Upper lobe of right lung (tissue), 1 donor: ENCODE measurements at places on chromosomes 1 and 21.

DNA sequence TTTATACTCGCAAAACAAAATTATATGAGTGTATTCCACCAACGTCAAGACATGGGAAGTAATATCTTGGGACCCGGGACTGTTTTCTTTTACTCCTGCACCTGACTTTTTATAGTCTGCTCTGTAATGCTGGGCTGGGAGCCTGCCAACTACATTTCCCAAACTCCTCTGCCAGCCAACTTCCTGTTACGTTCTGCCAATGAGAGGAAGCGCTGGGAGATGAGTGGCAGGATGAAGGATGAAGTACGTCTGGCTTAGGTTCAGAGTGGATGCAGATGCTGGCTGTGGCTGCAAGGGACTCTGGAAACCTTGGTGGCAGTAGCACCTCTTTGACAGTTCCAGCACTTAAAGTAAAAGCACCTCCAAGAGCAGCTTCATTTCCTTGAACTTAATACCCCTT is 59.6 kb downstream of the USP24 start:
- no peak overlapping the region for H3K27ac ChIP-seq
- no peak overlapping the region for H3K4me3 ChIP-seq
- peaks cover 7% of the 10 kb centered on the region for H3K4me1 ChIP-seq
- H3K36me3 ChIP-seq = peaks cover 76% of the 10 kb centered on the region
- DNase-seq = peak; percentile 57

DNA sequence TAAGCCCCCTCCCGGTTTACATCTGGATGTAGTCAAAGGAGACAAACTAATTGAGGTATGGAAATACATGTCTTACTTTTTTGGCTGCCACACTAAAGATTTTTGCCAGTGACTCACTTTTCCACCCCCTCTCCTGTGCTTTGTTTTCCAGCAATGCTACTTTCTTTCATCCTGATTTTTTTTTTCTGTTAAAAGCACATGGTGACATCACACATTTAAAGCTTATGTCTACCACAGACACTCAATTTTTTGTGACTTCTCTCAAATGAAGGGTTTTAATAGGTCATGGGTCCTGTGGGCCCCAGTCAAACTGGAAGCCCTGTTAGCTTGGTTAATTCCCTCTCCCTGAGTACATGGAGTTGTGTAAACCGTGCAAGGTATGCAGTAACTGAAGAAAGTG is 2.2 kb downstream of the PPP1R8 start:
- H3K27ac ChIP-seq = no peak overlapping the region
- no peaks in the 10 kb centered on the region for H3K27me3 ChIP-seq
- no peak for DNase-seq
- peaks cover 15% of the 10 kb centered on the region for H3K36me3 ChIP-seq

DNA sequence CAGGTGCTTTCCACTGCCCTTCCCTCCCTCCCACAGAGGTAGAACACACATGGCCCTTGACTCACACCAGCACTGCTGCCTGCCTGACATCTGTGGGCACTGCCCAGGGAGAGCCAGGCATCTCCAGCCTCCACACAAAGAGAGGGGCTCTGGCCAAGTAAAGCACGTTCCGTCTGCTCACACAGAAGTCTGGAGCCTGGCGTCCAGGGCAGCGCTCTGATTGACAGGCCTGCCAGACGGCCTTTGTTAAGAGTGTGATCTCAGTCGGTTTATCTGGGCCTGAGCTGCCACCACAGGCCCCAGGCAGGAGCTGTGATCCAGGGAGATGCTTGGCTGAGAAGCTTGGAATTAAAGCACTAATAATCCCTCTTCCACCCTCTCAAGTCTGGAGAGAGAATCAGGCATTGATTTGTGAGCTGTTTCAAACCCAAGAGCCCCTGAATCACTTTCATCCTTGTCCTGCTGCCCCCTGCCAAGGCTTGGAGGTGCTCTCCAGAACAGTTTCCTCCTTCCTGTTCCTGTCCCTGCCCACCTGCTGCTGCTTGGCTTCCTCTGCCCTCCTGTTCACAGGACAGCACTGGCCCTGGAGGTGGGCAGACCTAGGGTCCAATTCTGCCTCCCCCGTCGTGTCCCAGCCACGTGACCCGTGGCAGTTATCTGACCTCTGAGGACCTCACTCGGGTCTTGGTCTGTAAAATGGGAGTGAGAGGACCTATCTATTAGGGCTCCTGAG is 3.7 kb downstream of the DMRTB1 start:
- no peaks in the 10 kb centered on the region for H3K27me3 ChIP-seq
- H3K4me1 ChIP-seq = no peaks in the 10 kb centered on the region
- H3K36me3 ChIP-seq = no peaks in the 10 kb centered on the region

GRCh38 chr1:53367503-53368313 is 39.8 kb upstream of the LRP8 start:
- no peaks in the 10 kb centered on the region for H3K27me3 ChIP-seq
- H3K4me3 ChIP-seq = no peak overlapping the region
- DNase-seq = peak; percentile 53
- no peak overlapping the region for H3K27ac ChIP-seq

DNA sequence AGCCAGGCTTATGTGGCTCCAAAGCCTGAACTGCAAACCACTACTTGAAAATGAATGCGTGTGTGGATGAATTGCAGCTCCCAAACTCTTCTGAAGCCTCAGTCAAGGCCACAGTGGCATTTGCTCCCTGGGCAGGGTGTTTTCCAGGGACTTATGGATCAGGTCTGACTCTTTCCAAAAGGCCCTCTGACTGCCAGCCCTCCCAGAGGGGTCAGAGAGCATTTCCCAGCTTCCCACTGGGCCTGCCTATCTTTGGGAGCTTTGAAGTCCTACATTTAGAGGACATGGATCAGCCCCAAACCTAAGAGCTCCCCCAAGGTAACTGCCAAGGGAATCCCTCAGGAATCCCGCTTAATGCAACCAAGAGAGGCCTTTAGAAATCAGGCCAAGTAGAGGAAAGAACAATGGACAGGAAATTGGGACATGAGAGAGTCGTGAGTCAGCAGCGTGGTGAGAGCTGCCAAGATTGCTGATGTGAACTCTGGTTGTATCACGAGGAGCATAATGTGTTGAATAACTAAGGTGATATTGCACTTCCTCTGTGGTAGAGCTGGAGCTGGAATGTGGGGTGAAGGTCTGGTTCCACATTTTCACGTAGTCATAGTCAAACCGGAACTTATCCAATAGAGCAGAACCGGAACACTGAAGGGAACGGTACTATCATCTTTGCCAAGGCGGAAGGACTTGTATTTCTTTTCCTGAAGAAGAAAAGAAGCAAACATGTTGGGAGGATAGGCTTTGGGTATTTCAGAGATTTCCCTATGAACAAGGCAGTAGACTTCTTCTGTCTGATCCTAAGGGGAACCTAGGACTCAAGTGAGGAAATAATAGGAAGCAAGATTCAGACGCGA is 99.4 kb upstream of the JUN start:
- no peak overlapping the region for H3K4me3 ChIP-seq
- H3K27ac ChIP-seq = peak overlapping the region; percentile 78
- no peaks in the 10 kb centered on the region for H3K27me3 ChIP-seq
- H3K4me1 ChIP-seq = peaks cover 50% of the 10 kb centered on the region
- DNase-seq = peak; percentile 74

GRCh38 chr1:67061266-67061665 is 7.3 kb upstream of the SLC35D1 start:
- no peaks in the 10 kb centered on the region for H3K27me3 ChIP-seq
- no peak overlapping the region for H3K27ac ChIP-seq
- no peaks in the 10 kb centered on the region for H3K36me3 ChIP-seq
- no peak overlapping the region for H3K4me3 ChIP-seq
- DNase-seq = no peak
- H3K4me1 ChIP-seq = no peaks in the 10 kb centered on the region

GRCh38 chr1:54298284-54299033 is 98.5 kb downstream of the MRPL37 start:
- no peaks in the 10 kb centered on the region for H3K36me3 ChIP-seq
- DNase-seq = no peak
- H3K4me1 ChIP-seq = peaks cover 19% of the 10 kb centered on the region
- no peak overlapping the region for H3K4me3 ChIP-seq
- H3K27ac ChIP-seq = peak overlapping the region; percentile 58

GRCh38 chr1:2443277-2444137 is 31.1 kb upstream of the PEX10 start:
- H3K4me1 ChIP-seq = no peaks in the 10 kb centered on the region
- no peaks in the 10 kb centered on the region for H3K36me3 ChIP-seq
- no peak overlapping the region for H3K4me3 ChIP-seq
- DNase-seq = no peak

DNA sequence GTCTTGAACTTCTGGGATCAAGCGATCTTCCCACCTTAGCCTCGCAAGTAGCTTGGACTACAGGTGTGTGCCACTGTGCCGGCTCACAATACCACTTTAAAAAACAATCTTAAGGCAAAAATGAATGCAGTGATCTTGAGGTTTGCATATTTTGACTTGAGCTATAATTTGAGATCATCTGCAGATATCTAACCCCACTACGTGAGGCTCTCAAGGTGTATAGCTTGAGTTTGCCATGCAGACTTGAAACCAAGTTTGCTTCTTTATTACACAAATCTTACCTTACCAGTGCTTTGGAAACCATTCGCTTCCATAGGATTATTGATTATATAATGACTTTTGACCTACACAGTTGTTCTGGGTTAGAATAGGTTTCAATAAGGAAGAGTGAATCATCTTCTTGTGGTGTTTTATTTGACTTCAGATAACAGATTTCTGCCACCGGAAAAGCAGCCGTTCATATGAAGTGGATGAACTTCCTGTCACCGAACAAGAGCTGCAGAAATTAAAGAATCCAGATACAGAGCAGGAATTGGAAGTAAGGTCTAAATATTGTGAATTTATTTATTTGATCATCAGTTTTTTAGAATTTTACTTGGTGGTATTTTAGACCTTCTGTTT is 155.1 kb downstream of the VPS13D start:
- no peak for DNase-seq
- H3K4me3 ChIP-seq = no peak overlapping the region
- peaks cover 9% of the 10 kb centered on the region for H3K4me1 ChIP-seq
- peaks cover 65% of the 10 kb centered on the region for H3K36me3 ChIP-seq
- H3K27ac ChIP-seq = no peak overlapping the region

- H3K4me1 ChIP-seq = peaks cover 50% of the 10 kb centered on the region
- no peak overlapping the region for H3K27ac ChIP-seq
- no peaks in the 10 kb centered on the region for H3K27me3 ChIP-seq
These were observed 5.1 kb downstream of the SRSF4 start for GRCh38 chr1:29176576-29176975.

DNA sequence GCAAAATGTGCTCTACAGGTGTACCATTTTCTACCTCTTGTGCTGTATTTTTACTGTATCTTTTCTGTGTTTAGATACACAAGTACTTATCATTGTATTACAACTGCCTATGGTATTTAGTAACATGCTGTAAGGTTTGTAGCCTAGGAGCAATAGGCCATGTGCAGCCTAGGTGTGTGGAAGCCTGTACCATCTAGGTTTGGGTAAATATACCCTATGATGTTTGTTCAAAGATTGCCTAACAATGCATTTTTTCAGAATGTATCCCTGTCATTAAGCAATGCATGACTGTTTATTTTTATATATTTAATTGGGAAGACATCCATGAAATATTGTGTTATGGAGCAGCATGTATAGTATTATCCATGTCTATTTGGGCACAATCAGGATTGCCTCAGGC is 11.0 kb downstream of the ETV3L start:
- H3K4me1 ChIP-seq = peaks cover 7% of the 10 kb centered on the region
- no peaks in the 10 kb centered on the region for H3K36me3 ChIP-seq
- H3K4me3 ChIP-seq = no peak overlapping the region
- no peak for DNase-seq
- H3K27me3 ChIP-seq = no peaks in the 10 kb centered on the region

DNA sequence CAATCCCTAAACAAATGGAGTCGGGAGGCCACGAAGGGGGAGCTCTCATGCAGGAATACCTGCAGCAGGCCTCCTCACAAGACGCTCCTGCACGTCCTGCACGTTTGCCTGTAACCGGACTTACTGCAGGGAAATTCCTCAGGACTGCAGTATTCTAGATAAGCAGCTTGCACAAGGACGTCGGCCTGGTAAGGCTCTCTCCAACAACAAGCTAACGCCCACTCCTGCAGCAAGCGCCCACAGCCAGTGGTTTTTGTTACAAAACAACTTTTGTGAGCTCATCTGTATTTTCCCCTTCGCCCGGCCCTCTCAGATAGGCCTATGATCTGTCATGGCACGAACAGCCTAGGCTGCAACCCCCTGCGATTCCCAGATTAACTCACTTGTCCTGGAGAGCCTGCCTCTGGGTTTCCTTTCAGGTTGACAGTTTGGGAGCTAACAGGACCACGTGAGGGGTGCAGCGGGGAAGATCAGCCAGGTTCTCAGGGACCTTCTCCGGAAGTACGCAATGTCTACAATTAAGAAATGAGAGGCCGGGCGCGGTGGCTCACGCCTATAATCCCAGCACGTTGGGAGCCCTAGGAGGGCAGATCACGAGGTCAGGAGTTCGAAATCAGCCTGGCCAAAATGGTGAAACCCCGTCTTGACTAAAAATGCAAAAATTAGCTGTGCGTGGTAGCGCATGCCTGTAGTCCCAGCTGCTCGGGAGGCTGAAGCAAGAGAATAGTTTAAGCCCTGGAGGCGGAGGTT is 921 bp upstream of the MIB2 start:
- peak; percentile 81 for DNase-seq
- H3K27me3 ChIP-seq = no peaks in the 10 kb centered on the region
- H3K36me3 ChIP-seq = peaks cover 15% of the 10 kb centered on the region
- peaks cover 31% of the 10 kb centered on the region for H3K4me1 ChIP-seq

GRCh38 chr1:240099329-240099728 is 7.6 kb downstream of the FMN2 start:
- no peaks in the 10 kb centered on the region for H3K36me3 ChIP-seq
- H3K27me3 ChIP-seq = peaks cover 8% of the 10 kb centered on the region
- no peak overlapping the region for H3K27ac ChIP-seq
- no peak for DNase-seq
- no peak overlapping the region for H3K4me3 ChIP-seq

GRCh38 chr1:109441069-109441468 is 14.8 kb upstream of the PSMA5 start:
- DNase-seq = no peak
- H3K4me1 ChIP-seq = no peaks in the 10 kb centered on the region
- no peaks in the 10 kb centered on the region for H3K36me3 ChIP-seq
- H3K4me3 ChIP-seq = no peak overlapping the region

- peaks cover 8% of the 10 kb centered on the region for H3K4me1 ChIP-seq
- H3K36me3 ChIP-seq = no peaks in the 10 kb centered on the region
- no peaks in the 10 kb centered on the region for H3K27me3 ChIP-seq
- H3K4me3 ChIP-seq = no peak overlapping the region
- no peak overlapping the region for H3K27ac ChIP-seq
- DNase-seq = no peak
These were observed 5.4 kb upstream of the RPS6KA1 start for GRCh38 chr1:26524181-26524580.

DNA sequence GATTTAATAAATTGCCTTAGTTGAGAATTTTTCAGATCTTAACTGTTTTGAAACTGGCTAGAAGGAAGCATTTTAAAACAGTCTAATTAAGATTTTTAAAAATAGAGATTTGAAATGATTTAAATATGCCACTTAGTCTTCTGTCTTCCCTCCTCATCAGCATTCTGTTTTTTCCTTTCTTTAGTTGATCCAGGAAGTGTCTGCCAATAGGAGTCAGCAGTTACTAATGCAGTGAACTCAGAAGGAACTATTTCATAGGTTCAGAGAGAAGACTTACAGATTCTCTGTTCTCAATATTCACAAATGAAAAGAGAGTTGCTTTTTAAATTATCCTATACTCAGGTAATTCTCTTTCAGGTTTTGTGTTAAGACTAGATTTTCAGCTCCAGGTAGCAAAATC is 84.5 kb downstream of the RPS6KC1 start:
- H3K36me3 ChIP-seq = peaks cover 5% of the 10 kb centered on the region
- H3K27ac ChIP-seq = no peak overlapping the region
- no peak for DNase-seq
- H3K27me3 ChIP-seq = no peaks in the 10 kb centered on the region
- no peaks in the 10 kb centered on the region for H3K4me1 ChIP-seq
